ENCODE measurements at places on chromosomes 1 and 21.

DNA sequence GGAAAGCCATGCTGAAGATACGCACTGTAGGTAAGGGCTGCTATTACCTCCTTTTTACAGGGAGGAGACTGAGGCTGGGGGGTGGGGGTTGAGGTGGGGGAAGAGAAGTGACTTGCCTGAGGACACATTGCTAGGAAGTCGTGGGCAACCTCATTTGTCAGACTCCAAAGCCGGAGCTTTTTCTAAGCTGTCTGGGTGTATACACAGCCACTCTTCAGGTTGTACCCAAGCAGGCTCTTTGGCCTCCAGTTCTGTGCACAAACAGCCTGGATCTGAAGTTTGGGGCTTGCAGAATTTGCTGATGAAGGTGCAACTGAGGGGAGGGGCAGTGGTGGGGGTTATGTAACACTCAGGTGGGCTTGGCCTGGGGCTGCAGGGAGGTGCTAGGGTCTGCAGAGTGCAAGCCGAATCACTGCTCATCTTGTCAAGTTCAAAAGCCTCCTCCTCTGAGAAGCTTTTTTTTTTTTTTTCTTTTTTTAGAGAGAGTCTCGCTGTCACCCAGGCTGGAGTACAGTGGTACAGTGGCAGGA, 16.9 kb downstream of the TINAGL1 start:
- DNase-seq: peak; percentile 9

DNA sequence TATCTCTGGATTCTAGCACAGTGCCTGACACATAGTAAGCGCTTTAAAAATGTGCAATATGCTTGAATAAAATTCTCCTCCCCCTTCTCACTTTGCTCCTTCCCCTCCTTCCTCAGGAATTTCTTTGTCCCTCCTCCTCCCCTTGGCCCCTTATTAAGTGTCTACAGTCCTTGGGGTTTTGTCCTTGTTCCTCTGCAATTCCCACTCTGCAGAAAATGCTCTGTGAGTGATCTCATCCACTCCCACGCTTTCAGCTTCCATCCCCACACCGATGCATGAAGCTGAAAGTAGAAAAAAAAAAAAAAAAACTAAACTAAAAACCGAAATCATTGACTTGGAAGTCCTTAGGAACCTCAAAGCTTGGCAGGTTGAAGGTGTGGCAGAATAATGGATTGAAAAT, 273.6 kb downstream of the RRAGC start:
- no peak for DNase-seq

DNA sequence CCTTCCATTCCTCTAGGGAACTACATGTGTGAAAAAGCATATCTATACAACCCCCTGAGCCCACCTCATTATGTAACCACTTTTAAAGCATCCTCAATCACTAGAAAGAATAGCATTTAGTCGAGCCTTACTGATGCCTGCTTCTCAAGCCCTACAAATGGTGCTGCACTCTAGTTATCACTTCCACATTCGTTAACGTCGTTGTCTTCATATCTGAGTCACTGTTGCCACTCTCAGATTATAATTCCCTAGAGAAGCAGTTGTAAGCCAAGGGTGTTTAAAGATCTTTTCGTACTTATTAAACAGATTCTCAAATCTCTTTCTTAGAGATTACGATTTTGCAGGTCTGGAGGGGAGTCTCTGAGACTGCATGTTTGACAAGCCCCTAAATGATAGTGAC, 16.5 kb downstream of the ATP1B1 start:
- no peak for DNase-seq

GRCh38 chr1:44926311-44926781, 60.0 kb downstream of the EIF2B3 start:
- no peak for DNase-seq

- no peak for DNase-seq
Measured at GRCh38 chr1:19325958-19326747, 14.0 kb downstream of the SLC66A1 start.

DNA sequence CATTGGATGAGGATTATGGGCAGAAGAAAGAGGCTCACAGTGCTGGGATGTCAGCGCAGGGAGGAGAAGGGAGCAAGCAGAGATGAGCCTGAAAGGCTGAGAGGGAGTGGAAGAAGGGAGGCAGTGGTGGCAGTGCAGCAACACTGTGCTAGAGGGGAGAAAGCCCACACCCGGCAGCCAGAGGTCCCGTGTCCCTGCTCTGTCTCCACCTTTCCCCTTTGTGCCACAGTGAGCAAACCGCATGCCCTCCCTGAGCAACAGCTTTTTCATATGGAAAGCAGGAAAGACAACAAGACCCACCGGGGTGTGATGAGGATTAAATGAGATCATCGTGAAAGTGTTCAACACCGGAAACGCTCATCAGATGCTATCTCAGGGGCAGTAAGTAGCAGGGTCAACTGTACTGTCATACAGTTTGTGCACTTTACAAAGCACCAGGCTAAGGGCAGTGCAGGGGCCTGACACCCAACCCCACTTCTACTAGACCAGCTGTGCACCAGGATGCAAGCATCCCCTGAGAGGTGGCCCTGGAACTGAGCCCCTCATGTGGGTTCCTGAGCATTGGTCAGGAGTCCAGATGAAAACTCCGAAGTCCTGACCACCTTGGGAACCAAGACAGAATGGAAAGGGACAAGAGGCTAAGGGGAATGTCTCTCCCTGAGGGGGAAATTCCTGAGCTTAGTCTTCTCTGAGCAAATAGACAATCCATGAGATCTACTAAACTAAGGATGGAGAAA, 9.1 kb downstream of the NHLH1 start:
- peak; percentile 21 for DNase-seq

- no peak for DNase-seq
Measured at GRCh38 chr1:82057011-82057410, 256.3 kb downstream of the ADGRL2 start.

GRCh38 chr1:153683854-153684253, 5.4 kb downstream of the NPR1 start:
- no peak for DNase-seq

- no peak for DNase-seq
Measured at GRCh38 chr1:92240034-92240433, 22.3 kb downstream of the C1orf146 start.
